CD4-positive, alpha-beta T cell treated with Interleukin-17A for 4 hours (primary cell): ENCODE measurements at places on chromosomes 16 and 17.

DNA sequence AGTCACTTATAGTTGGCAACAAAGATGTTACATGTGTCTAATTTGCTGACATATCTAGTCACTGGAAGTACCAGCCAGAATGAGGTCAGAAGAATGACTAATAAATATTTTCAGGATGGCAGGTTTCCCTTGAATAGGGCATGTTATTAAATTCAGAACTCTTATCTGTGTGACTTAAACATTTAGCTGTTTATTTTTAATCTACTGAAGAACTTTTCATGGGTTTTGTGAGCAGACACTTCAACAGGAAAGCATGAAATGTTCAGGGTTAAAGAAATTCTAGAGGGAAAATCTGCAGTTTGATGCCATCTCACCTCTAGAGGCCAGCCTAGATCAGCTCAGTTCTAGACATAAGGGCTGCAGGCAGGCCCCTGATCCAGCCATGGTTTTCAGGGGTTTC is 13.2 kb downstream of the JPT2 start:
- DNase-seq: no peak

DNA sequence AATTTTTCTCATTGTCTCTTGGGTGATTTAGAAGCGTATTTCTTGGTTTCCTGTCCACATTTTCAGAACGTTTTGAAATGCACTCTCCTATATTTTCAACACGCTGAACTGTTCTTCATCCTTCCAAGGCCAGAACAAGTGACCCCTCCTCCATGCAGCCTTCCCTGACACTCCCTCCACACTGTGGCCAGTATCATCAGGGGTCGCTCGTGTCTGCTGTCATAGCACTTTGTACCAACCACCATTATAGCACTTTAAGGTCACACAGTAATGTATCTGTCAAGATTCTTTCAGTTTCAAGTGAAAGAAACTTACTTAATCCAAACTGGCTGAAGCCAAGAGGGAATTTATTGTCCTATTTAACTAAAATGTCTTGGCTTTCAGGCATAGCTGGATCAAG is 17.5 kb upstream of the IL21R start:
- DNase-seq: no peak

- DNase-seq: no peak
These were observed 48.5 kb downstream of the TIMM22 start for GRCh38 chr17:1045456-1045855.

GRCh38 chr16:74261068-74261467 is 35.5 kb upstream of the PSMD7 start:
- no peak for DNase-seq

DNA sequence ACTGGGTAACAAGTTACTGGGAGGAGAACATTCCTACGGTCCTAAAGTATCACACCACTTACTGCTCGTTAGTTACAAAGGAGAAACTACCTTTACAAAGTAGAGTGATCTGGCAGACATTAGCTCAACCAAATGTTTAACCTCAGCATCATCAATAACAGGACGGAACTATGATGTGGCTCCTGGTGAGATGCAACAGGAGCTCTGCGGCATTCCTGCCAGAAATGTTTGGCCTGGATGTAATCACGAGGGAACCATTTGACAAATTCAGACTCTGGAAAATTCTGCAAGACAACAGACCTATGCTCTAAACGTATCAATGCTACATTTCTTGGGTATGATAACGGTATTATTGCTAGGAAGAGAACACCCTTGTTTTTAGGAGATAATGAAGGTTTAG is 80.4 kb downstream of the MRM3 start:
- DNase-seq: no peak

DNA sequence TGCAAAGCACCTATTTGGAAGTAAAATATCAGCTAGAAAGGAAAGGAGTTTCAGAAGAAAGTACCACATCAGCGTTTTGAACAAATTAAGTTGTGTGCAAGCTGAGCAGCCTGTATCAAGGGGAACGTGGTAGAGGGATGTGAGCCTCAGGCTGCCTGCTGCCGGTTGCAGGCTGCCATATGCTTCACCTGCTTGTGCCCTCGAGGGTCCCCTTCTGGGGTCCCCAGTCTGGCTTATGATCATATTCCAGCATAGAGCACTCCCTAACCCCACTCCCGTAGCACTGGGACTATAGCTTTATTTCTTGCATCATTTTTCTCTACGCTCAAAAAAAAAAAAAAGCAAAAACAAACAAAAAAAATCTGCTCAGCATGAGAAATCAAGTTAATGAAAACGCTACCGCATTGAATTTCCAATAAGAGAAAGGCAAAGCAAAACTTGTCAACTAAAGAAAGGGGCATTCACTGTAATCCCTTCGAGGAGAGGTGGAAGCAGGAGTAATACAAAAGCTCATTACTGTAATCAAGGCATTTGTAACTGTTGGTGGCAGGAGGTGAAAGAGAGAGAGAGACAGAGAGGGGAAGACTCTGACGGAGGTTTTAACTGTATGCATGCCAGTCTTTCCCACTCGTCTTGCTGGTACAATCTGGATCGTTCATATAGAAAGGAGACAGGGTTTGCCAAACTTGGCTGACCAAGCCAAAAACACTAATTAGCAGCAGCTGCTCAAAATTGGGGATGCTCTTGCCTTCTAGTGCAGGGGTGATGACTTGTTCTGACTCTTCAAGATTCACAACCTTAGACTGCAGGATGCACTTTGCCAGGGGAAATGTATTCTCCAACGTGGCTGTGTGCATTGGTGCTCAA is 258.2 kb upstream of the HSBP1 start:
- DNase-seq: no peak

GRCh38 chr17:76354317-76354729 is 607 bp upstream of the PRPSAP1 start:
- no peak for DNase-seq

DNA sequence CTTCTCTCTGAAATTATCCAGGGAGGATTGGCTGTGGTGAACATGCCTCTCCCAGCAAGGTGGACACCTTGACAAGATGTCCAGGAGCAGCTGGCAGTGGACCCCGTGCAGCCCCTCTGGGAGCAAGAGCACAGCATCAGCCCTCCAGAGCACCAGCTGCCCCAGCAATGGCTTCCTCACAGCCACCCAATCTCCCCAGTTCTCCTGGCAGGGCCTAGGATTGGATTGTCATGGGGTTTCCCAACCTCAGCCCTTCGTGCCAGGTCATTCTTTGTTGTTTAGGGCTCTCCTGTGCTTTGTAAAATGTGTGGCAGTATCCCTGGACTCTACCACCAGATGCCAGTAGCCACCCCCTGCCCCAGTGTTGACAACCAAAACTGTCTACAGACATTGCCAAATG is 1.8 kb upstream of the KRT36 start:
- no peak for DNase-seq

- DNase-seq: no peak
These were observed 6.0 kb downstream of the OSGIN1 start for GRCh38 chr16:83958846-83959565.
